IPS DF 6.9 (cell line): ENCODE measurements at places on chromosomes 1 and 21.
A peak's percentile ranks its signal among the peaks of the same experiment; 100 is the strongest.

DNA sequence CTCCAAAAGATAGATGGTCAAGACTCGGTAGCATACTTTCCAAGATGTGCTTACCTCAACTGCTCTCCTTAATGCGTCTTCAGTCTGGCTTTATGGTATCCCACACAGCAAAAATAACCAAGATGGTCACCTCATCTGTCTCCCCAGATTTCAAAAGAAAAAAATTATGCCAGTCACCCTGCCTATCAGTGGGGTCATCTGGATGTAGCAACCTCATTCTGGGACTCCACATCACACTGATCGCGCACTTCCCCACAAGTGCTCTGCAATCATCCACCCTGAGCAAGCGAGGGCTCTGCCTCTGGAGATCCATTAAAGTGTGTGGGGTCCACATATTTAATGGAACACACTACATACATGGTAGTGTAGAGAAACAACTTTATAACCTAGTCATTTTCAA lies 42.5 kb downstream of the ACBD3 start:
- DNase-seq, result no peak

GRCh38 chr1:110356379-110356778 lies 17.2 kb downstream of the RBM15 start:
- DNase-seq, result no peak

DNA sequence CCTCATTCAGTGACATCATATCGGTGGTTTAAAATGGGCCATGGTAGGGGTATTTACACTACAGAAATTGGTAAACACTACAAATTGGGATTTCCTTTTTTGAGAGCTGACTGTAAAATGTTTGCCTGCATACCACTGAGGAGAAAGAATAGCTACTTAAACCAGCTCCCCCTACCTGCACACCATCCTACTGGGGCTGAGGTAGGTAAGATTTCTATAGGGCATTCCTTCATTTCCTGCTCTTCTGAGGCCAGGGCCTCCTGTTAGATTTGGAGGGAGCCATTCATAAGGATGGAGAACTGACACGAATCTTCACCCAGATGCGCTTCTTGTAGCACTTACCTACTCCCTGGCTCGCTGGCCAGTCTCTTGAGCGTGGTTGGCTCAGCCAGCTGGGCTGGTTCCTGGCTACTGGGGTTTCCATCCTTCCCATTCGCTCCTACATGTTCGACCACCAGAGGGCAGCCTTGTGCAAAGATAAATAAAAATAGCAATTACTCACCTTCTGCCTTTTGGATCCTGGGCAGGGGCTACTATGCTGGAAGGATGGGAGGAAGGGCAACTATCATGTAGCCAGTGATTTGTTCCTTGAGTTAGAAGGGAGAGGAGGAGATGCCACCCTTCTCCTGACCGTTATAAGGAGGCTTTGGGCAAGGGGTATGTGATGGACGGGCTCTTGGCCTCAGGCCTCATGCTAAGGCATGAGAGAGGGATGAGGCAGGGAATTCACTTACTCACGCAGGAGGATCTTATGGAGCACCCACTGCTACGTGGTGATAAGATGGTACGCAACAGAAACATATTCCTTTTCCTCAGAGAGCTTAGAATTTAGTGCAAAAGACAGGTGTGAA lies 10.7 kb downstream of the OPTC start:
- peak; percentile 87 for DNase-seq

- DNase-seq, result no peak
Observed at GRCh38 chr1:184287001-184287400, 99.8 kb upstream of the C1orf21 start.

GRCh38 chr1:52022133-52022532 lies 11.5 kb downstream of the KTI12 start:
- DNase-seq, result no peak
